ENCODE measurements at places on chromosomes 7 and 10.

DNA sequence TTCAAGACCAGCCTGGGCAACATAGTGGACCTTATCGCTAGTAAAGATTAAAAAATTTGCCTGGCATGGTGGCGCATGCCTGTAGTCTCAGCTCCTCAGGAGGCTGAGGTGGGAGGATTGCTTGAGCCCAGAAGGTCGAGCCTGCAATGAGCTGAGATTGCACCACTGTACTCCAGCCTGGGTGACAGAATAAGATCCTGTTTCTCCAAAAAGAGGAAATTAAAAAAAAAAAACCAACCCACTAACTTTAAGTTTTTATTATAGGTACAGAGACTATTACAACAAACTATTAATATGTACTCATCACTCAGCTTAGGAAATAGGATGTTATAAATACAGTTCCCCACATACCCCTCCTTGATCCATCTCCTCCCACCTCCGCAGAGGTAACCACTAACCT lies 30.2 kb downstream of the DHTKD1 start:
- DNase-seq: no peak

DNA sequence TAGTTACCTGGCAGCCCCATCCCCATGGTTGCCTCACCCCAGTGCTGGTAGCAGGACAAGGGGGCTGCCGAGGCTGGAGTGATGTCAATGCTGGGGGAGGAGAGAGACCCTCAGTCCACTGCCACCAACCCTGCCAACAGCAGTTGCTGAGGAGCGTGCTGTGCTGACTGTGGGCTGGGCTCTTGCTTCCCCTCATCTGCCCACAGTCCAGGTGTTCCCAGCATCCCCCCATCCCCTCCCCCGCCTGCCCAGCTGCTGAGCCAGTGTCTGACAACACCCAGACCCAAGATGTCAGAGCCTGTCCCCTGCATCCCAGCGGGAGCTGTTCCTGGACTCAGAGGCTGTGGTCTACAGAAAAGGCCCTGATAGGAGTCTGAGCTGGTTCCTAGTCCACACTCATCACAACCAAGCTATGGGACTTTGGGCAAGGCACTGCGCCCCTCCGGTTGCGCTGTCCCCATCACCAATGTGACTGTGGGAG lies 14.6 kb upstream of the PSAP start:
- no peak for DNase-seq

GRCh38 chr10:25678666-25679065 lies 255.4 kb upstream of the MYO3A start:
- no peak for DNase-seq

DNA sequence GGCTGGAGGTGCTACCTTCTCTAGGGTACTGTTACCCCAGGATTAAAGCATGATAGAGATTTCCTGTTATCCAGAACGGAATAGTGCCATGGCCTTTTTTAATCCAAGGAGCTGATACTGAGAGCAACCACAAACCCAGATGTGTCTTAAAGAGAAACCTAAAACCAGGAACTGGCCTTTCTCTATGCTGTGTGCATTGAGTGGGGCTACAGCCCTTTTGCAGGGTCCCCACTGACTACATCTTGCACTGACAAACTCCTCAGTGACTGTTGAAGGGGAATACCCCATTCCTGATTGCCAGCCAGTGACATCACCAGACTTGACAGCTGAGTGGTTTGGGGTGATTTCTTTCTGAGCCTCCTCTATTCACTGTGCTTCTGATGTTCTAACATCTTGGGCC lies 81.9 kb upstream of the CAPZA2 start:
- DNase-seq: peak; percentile 12

DNA sequence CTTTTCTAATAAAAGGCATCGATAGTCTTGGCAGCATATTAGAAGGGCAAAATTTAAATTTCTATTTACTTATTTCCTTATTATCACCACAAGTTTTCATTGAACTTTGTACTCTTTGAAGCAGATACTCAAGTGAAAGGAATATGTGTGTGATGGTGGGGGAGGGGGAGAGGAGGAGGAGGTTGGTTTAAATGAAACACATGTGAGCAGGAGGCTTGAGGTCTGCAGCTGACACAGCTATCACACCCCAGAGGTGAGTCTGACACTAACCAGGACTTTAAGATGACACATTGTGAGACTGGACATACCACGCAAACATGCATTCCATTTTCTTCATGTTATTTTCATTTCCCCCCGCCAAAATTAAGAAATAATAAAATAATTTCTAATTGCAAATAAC lies 63.3 kb downstream of the CTTNBP2 start:
- DNase-seq: no peak

DNA sequence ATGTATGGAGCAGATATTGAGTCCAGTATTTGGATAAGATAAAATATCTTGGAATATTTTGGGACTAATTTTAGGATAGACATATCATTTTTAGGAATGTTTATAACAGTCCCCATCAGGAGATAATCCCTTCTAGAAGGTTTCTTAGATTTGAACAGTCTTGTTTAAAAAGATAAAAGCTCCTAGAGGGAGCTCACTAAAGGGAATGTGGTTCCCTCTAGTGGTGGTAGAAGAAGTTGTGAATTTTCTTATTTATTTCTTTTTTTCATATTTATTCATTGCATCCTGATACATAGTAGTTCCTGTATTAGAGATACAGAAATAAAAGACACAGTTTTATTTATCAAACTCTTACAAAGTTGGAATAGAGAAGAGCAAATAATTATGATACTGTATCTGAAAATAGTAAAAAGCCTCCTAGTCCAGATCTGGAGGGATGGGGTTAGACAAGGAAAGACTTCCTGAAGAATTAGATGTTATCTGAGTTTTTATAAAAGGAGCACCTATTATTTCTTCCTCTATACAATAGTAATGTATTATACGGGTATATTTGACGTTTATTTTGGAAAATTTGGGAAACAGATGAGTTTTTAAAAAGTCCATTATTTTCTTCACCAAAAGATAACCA lies 24.5 kb upstream of the KLF14 start:
- no peak for DNase-seq

- DNase-seq: no peak
Observed at GRCh38 chr10:84214046-84214572, 11.2 kb downstream of the LRIT2 start.

- DNase-seq: no peak
Observed at GRCh38 chr10:48503293-48503911, 101.5 kb downstream of the ARHGAP22 start.

- DNase-seq: no peak
Observed at GRCh38 chr10:69960988-69961880, 91.4 kb upstream of the MACROH2A2 start.

DNA sequence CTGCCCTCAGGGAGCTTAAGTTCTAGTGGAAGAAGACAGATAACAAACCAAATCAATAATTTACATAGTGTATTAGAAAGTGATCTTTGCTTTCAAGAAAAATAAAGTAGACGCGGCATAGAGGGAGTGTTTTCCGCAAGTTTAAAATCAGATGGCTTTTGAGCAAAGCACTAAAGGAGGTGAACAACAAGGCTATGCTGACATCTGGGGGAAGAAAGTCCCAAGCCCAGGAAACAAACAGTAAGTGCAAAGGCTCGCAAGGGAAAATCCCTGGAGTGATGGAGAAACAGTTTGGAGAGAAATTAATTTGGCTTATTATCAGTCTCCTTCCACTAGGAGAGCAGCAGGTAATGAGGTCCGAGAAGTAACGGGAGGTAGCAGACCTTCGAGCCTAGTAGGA lies 1.9 kb upstream of the CNNM2 start:
- DNase-seq: no peak

GRCh38 chr7:68162712-68163111 lies 1166.1 kb downstream of the TYW1 start:
- no peak for DNase-seq
